Islet precursor cell (in vitro differentiated cells): ENCODE measurements at places on chromosomes 6 and 20.
A peak's percentile ranks its signal among the peaks of the same experiment; 100 is the strongest.

GRCh38 chr20:50252701-50253100, 62.1 kb downstream of the CEBPB start:
- DNase-seq: no peak

GRCh38 chr6:151374036-151374683, 17.2 kb downstream of the ZBTB2 start:
- peak; percentile 74 for DNase-seq

- DNase-seq: no peak
Measured at GRCh38 chr6:98039904-98040607, 757.0 kb upstream of the MMS22L start.

GRCh38 chr6:152720974-152721373, 23.3 kb downstream of the MYCT1 start:
- DNase-seq: no peak

DNA sequence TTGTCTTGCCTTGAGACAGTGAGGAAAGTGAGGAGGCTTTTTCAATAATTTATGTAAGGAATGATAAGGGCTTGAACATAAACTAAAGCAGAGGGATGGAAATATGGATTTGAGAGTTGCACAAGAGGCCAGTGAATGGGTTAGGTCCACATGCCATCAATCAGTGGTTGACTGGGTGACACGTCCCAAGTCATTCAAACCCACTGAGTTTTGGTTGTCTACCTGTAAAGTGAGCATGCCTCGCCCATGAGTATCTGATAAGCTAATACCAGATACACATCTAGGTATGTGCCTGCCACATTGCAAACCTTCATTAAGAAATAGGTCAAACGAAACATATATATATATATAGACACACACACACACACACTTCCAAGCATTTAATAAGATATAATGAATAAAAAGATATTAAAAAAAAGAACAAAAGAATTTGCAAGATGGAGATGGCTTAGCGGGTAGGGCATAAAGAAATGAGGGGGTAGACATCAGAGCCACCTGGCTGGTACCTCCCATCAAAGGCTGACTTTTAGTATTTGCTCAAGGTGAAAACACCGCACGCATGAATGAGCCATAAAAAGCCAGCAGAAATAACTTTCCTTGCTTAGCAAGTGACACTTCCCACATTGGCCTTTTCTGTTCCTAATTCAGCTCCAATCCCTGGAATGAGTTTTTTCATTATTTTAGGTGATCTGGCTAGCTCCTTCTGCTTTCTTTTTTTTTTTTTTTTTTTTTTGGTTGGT, 109.1 kb upstream of the GGTLC1 start:
- DNase-seq: no peak

- DNase-seq: no peak
Measured at GRCh38 chr20:63895202-63895951, 451 bp downstream of the DNAJC5 start.

GRCh38 chr6:143457563-143458359, 7.2 kb downstream of the PEX3 start:
- DNase-seq: no peak

DNA sequence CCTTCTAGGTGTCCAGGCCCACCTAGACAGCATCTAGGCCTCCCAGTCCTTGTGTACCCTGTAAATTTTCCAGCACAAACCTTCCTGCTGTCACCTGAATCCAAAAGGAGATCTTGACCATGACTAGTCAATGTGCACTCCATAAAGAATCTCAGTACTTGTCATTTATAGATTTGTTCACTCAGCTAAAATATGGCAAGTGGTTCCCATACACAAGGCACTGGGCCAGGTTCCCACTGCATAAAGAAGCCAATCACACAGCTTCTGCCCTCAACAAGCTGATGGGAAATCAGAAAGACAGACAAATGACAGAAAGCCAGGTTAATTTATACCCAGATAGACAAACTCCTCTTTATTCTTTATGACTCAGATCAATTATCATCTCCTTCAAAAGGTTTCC, 526.8 kb downstream of the CD83 start:
- DNase-seq: no peak

DNA sequence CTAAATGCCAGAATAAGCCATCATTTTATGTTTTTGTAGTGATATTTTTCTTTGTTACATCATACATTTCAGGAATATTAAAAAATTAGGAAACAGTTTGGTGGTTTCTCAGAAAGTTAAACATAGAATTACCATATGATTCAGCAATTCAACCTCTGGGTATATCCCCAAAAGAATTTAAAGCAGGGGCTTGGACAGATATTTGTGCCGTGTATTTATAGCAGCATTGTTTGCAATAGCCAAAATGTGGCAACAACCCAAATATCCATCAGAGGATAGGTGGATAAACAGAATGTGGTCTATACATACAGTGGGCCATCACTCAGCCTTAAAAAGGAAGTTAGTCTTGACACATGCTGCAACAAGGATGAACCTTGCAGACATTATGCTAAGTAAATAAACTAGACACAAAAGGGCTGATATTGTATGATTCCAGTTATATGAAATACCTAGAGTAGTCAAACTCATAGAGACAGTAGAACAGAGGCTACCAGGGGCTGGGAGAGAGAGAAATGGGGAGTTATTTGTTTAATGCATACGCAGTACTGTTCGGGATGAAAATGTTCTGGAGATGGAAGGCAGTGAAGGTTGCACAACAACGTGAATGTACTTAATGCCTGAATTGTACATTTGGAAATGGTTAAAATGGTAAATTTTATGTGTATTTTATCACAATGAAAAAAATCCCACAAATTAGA, 18.9 kb upstream of the TRAF3IP2 start:
- no peak for DNase-seq

DNA sequence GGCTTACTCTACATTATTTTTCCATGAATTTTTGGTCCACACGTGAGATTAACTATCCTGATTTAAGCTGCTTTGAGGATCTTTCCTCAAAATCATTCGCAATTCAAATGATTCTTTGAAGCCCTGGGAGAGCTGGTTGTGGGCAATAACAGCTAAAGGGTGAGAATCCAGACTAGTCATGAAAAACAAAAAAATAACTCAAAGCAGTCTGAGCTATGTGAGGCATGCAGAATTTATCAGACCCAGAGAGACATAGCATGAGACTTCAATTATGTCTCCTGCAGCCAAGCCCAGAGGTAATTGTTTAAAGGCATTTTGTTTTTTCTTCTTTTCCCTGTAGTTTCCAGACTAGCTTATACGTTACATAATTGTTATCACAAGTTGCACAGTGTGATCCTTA, 517.3 kb upstream of the PTCHD4 start:
- peak; percentile 46 for DNase-seq

DNA sequence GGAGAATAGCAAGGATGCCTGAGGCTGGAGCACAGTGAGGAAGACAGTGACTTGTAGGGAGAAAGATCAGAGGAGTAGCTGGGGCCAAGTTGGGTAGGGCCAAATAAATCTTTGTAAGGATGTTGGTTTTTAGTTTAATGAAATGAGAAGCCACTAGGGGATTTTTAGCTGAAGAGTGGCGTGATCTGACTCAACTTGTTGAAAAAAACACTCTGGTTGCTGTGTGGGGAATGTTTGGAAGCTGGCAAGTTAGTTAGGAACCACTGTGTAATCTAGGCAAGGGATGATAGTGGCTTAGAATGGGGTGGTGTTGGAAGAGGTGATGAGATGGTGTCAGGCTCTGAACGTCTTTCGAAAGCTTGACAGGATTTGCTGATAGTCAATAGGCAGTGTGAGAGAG, 176.1 kb upstream of the HDDC2 start:
- DNase-seq: no peak

GRCh38 chr6:135921188-135921587, 69.7 kb downstream of the PDE7B start:
- no peak for DNase-seq

DNA sequence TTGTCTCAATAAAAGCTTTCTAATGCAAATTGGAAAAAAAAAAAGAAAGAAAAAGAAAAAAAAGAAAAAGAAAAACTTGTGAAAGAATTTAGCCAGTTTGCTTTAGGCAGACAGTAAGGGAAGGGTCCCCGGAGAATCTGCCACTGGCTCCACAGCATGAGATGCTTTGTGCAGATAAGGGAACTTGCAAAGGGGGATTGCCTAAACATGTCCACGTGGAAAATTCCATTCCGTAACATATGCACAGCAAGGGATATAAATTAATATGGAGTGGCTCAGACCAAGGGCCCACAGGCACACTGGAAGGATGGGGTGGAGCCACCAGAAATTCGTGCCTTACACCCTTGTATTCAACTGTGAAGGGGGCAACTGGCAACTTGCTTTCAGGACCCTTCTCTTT, 45.4 kb downstream of the MKKS start:
- no peak for DNase-seq

DNA sequence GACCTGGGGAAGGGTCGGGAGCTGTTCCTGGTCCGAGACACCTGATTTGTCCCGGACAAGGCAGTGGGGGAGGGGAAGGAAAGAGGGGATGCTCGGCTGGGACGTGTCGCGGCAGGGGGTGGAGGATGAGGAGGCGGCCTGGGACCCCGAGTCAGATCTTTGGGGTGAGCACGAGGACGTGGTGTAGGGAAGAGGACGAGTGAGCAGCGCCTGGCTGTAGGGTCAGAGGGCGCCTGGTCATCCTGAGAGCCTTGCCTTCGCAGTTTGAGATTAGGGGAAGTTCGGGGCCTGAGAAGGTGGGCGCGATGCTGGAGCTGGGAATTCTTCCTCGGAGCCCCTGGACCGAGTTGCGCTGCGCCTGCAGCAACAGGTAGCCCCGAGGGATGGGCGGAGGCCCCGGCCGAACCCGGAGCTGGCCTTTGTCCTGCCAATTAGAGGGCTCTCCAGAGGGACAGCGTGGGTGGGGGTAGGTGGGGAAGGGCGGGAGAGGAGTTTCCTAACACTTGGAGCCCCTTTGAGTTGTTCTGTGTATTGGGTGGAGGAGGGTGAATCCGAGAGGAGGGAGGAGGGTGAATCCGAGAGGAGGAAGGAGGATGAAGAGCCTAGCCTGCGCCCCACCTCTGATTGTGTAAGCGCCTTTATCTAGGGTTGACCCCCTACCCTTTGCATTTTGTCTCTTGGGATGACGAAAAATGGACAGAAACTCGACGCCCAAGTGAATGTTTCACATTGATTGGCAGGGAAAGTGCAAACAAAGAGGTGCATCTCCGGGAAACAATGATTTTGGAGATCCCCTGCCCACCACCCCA, 72.0 kb downstream of the SOX4 start:
- DNase-seq: peak; percentile 79

DNA sequence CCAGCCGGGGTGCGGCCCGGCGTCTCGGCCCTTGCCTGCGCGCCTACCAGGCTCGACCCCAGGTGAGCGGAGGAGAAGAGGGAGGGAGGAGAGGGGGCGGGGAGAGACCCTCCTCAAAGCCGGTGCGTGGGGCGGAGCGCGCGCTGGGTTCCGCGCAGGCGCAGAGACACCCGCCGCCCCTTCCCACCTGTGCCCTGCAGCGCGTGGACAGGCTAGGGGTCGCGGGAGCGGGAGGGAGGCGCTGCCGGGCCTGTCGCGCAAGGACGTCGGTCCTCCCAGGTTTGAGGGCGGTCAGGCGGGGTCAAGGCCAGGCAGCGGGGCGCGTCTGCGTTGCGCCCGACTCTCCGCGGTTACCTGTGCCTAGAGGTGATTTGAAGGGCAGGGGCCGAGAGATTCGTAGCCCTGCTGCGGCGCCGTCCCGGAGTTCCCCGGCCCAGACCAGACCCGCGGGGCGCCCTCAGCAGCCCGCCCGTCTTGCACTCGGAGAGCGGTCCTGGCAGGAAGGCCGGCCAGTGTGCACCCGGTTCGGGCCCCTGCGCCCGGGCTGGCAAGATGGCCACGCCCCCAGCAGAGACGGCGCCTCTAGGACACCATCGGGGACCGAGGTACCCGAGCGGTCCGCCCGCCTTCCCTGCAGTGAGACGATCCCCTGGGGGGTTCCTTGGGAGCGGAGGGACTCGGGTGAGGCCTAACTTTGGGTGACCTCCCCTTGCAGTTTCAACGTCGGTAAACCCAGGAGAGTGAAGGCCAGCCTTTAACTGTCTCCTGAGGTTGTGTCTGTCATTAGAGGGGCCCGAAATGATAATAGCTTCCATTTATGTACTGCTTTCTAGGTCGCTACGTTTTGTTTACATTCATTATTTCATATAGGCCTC, 546 bp downstream of the C6orf136 start:
- DNase-seq: peak; percentile 87

DNA sequence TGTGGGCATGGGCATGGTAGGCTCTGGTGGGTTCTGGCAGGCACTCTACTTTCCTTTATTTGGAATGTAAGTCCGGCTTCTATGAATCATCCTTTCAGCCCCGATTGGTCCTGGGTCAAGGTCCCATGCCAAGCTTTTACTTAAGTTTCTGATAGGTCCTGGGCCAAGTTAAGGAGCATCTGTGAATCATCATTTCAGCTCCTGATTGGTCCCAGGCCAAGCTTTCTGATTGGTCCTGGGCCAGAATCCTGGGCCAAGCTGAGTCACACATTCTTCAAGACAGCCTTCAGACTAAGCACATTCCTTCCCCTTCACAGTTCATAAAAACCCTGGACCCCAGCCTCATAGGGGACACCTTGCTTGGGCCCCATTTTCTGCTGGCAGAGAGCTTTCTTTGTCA, 231.0 kb upstream of the EYS start:
- DNase-seq: peak; percentile 61

DNA sequence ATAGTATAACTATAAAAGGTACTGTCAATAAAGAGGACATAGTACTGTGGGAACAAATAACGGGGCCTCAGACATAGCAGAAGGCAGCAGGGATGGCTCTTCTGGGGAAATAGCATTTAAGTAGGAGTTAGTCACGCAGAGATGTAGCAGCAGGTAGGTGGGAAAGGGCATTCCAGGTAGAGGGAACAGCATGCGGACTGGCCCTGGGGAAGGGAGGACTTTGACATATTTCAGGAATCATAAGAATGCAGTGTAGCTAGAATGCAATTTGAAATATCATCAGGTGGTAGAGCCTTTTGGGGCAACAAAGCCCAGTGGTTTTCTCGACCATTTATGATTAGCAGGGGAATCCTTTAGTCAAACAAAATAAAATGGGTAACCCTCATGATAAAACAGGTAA, 191.1 kb downstream of the SLC24A3 start:
- DNase-seq: peak; percentile 70

DNA sequence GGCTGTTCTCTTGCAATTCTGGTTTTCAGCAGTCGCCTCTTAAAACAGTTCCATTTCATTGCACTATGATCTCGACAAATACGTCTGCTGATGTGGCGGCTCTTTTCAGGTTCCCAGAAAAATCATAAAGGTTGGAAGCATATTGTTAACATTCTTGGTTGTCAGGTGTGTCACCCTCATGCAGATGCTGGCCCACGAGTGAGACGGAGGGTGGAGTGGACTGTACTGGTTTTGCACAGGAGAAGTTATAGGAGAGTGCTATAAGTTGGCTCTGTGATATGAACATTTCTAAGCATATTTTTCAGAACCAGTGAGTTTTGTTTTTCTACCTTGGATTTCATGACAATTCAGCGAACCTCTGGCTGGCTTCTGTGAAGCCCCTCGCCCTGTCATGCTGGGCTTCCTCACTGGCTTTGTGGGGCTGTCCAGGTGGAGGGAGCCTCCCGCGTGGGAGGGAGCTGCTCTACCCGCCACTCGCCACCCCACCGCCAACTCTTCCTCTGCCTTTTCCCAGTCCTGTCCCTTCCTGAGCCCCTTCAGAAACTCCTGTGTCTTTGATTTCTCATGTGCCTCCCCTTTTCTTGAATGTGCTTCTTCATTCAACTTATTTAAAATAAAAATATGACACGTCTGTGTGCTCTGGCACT, 10.6 kb downstream of the IRF4 start:
- no peak for DNase-seq

GRCh38 chr6:25665455-25665854, 13.4 kb downstream of the SCGN start:
- DNase-seq: no peak
